ENCODE measurements at places on chromosomes 2 and 18.

DNA sequence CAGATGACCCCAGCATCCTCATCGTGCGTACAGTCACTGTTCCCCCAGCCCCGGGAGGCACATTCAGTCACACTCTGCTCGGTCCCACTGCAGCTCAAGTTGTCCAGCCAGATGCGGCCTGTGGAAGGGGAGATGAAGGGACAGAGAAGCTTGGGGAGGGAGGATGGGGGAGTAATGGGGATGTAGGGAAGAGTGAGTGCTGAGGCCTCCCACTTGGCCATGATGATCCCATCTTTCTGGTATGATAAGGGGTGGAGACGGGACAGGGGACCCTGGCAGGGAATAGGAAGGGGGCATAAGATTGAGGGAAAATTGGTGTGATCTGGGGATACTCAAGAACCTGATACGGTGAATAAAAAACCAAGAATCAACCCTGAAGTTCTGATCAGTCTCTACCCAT, 3.5 kb downstream of the LOXL3 start:
- no peak for DNase-seq

DNA sequence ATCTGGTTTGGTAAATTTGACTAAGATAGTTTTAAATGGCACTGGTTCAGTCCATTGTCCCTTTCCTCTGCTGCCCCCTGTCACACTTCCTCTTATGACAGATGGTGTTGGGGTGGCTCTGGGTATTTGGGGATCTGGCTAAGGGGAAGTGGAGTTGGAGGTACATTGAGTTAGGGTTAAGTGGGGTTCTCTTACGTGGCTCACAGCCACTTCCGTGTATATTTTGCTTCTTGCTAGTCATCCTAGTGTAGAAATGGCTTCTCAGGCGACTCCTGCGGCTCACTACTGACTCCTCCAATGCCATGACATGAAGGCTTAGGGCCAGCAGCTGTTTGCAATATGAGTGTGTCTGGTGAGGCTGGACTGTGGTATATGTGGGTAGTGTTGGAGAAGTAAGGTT, 187.0 kb downstream of the HAUS1 start:
- no peak for DNase-seq

DNA sequence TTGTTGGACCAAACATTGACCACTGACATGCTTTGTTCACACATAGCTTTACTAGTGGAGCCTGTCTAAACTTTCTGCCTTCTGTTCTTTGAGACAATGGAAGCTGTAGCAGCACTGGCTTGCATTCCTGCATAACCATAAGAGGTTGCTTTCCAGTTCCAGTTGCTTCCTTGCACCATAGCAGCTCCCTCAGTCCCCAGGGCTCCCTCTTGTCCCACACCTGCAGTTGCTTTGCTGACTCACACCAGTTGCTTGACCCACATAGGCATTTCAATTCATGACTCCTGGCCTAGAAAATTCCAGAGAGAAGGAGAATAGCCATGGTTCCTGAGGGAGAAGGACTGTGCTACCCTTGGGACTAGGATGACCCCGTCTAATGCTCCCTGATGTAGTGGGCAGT, 20.9 kb downstream of the SGPP2 start:
- DNase-seq = no peak

DNA sequence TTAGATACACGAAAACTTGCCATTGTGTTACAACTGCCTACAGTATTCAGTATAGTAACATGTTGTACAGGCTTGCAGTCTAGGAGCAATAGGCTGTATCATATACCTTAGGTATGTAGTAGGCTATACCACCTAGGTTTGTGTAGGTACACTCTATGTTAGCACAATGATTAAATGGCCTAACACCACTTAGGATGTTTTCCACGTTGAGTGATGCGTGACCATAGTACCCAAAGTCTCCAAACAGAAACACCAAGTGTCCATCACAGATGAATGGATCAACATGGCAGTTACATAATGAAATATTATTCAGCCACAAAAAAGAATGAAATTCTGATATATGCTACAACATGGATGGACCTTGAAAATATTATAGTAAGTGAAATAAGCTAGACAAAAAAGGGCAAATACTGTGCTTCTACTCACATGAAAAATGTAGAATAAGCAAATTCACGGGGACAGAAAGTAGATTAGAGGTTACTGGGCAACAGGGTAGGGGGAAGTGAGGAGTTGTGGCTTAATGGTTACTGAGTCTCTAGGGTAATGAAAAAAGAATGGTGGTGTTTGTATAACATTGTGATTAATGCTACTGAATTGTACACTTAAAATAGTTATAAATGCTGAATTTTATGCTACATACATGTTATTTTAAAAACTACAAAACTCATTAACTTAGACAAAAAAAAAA, 62.6 kb downstream of the TMEM131 start:
- no peak for DNase-seq
